GM12892 (cell line): ENCODE measurements at places on chromosomes 16 and 17.

- DNase-seq: no peak
Observed at GRCh38 chr17:77141846-77142449, 1.2 kb downstream of the SEC14L1 start.

GRCh38 chr17:47190243-47190642 is 1.1 kb upstream of the CDC27 start:
- DNase-seq: no peak

DNA sequence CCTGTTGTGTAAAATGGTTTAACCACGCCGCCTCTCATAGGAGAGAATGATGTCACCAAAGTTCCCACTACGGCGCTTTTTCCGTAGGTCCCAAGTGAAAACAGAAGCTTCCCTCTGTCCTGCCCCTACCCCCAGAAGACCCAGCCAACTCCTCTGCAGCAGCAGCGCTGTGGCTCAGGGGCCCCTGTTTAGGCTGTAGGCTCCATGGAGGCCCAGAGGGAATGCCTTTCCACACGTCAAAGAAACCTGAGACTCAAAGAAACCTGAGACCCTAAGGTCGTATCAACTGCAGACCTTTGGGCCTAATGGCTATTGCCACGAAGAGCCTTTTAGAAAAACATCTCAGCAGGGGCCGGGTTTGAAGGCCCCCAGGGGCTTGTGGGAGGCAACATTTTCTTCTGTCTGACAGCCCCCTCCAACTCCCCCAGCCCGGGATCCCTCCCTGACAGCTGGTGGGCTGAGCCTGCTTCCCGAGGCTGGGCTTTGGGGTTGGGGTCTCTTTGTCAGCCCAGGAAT is 43.1 kb upstream of the MEAK7 start:
- no peak for DNase-seq

DNA sequence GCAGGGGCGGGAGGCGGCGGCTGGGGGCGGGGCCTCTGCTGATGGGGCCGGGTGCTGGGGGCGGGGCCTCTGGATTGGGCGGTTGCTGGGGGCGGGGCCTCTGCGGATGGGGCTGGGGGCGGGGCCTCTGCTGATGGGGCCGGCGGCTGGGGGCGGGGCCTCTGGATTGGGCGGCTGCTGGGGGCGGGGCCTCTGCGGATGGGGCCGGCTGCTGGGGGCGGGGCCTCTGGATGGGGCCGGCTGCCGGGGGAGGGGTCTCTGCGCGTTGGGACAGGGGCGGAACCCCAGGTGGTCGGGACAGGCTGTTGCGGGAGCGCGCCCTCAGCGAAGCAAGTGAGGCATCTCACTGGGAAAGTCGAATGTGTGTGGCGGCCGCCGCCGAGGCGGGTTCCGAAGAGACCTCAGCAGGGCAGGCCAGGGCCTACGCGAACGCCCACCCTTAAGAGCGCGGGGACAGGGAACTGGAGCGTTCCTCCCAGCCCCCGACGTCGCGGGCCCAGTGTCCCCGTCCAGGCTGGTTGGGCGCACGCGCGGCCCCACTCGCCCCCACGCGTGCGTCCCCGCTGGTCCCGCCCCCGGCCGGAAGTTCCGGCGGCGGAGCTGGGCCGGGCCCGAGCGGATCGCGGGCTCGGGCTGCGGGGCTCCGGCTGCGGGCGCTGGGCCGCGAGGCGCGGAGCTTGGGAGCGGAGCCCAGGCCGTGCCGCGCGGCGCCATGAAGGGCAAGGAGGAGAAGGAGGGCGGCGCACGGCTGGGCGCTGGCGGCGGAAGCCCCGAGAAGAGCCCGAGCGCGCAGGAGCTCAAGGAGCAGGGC is at the start of gene STUB1:
TSS of gene STUB1 (plus strand) at position 597 of the 811 bp plus-strand sequence. CDS start at position 713, 116 bp downstream.
- peak; percentile 84 for DNase-seq

DNA sequence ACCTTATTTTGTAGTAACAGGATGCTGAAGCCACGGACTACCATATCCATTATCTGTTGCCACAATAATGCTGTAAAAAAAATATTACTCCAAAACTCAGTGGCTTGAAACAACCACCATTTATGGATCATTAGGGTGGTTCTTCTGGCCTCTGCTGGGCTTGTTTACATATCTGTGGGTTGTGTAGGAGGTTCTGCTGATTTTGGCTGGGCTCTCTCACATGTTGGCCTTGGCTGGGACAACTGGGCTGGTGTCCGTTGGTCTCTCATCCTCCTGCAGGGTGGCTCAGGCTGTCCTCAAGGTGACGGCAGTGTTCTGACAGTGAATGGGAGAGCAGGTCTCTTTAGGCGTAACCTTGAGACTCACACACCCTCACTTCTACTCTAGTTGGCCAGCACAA is 76.0 kb downstream of the GPR139 start:
- no peak for DNase-seq

DNA sequence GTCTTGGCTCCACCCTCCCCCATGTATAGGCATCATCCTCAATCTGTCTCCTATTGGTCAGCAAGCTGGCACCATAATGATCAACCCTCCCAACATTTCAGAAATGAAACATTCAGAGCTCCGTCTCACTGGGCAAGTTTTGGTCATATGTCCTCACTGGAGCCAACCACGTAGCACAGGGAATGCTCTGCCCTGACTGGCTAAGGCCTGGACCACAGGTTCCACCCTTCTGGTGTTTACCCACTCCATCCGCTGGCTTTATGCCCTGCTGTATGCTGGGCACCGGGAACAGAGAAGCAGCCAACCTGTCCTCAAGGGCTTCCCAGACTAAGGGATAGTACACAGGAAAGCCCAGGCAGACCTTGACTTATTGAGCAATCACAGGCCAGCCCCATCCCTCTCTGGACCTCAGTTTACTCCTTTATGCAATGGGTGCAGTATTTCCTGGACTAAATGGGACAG is 20.5 kb downstream of the MYO15A start:
- DNase-seq: no peak

DNA sequence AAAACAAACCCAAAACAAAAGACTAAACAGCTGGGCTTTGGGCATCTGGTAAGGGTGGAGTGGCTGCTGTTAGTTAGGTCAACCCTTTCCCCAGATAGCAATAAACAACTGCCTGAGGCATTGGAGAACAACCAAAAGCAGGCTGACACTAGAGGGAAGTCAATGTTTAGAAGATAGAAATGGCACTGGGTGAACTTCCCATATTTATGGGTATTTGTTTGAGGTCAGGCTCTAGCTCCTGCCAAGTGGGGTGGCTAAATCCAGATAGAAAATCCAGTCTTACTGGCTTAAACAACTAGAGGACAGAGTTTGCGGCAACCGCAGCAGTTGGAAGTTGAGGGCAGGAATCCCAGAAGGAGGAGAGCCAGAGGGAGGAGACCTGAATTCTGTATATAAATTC is 79.4 kb downstream of the SDK2 start:
- no peak for DNase-seq

- no peak for DNase-seq
Observed at GRCh38 chr17:46868689-46869187, 17.4 kb downstream of the WNT9B start.

DNA sequence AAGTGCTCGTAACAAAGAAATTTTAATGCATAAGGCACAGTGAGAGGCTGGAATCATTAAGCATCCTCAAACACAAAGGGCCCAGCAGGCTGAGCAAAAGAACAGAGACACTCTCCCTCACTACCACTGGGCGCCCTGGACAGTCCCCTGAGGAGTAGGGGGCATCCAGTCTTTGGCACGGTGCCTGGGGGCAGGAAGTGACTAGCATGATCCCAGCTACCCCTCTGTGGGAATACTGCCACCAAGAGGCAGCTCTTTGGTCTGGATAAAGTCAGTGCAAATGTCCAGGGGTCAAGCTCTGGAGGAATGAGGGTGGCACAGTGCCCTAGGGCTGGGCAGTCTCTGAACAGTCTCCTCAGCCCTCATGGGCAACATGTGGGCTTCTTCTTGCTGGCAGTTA is 2.6 kb upstream of the PROCA1 start:
- DNase-seq: no peak

- DNase-seq: no peak
Observed at GRCh38 chr17:17433000-17433703, 43.6 kb upstream of the MED9 start.

GRCh38 chr16:69532641-69533455 is 32.9 kb upstream of the NFAT5 start:
- no peak for DNase-seq

GRCh38 chr16:6510261-6510660 is 822.4 kb upstream of the RBFOX1 start:
- DNase-seq: no peak

GRCh38 chr17:59418732-59419166 is 87.3 kb downstream of the YPEL2 start:
- no peak for DNase-seq

GRCh38 chr16:52773026-52773425 is 226.1 kb upstream of the TOX3 start:
- no peak for DNase-seq

- no peak for DNase-seq
Observed at GRCh38 chr17:54029986-54030385, 207.3 kb downstream of the KIF2B start.
